ENCODE measurements at places on chromosomes 11 and 22.

DNA sequence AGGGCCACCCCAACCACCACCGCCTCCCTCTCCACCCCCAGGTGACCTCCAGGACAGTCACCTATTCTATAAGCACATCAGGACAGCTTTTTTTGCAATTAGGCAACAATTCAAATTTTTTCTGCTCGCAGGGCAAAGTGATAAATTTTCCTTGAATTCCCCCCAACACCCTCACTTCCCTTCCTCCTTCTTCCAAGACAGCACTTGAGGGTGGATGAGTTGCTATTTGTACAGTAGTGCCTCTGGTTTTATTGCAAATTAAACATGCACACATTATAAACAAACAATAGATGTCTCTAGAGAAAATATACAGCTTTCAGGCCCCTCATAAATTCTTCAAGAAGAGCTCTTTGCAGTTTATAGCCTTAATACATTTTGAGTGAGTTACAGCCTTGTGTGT is 80.9 kb upstream of the USP47 start:
- DNase-seq, result no peak

- no peak for DNase-seq
Measured at GRCh38 chr11:36411202-36411640, 98.9 kb downstream of the TRAF6 start.

DNA sequence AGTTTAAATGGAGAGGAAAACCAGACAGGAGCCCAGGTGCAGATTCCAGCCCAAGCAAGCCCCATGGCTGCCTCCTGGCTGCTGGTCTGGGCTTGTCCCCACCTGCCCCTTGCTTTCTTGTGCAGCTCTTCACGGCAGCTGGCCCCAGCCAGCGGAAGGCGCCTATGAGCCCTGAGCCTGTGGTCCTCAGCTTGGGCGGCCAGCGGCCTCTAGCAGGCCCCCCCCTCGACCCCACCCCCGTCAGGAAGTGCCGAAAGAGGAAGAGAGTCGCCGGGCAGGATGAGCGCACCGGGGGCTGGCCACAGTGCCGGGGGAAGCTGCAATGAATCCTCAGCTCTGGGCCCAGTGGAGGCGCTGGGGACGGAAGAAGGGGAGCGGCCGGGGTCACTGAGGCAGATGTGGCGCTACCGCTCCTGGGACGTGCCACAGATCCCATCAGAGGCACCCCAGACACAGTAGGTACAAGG is 2.1 kb upstream of the DGKZ start:
- DNase-seq, result no peak

GRCh38 chr11:126339863-126340434 is 15.5 kb upstream of the ST3GAL4 start:
- DNase-seq, result no peak

GRCh38 chr11:32792948-32793475 is 1.4 kb downstream of the CCDC73 start:
- DNase-seq, result peak; percentile 19

- no peak for DNase-seq
Measured at GRCh38 chr11:129331217-129331616, 44.4 kb upstream of the BARX2 start.

DNA sequence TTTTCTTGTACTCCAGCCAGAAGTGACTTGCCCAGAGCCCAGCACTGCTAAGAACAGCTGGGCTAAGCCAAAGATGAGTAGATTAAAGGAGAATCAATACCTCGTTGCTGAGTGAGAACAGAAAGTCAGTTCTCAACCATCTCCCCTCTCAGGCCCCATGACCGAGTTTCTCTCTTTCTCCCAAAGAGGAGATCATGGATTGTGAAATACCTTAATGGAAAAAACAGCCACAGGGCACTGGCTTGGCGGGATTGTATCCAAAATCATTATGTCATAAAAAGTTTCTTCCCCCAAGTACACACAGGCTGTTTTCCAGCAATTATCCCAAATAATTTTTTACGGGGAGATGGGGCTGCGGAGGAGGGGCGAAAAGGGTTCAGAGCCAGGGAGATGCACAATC is 111.8 kb upstream of the TMEM45B start:
- DNase-seq, result no peak

DNA sequence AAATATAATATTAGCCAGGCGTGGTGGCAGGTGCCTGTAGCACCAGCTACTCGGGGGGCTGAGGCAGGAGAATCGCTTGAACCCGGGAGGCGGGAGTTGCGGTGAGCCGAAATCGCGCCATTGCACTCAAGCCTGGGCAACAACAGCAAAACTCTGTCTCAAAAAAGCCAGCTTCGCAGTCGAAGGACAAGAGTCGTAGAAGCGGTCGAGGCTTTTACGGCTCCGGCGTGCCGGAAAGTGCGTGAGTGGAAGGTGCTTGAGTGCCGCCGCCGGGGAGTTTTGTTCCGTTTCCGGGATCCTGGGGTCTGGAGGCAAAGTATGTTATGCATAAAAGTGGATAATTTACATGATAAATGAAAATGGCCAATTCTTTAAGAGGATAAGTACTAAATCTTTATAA is 43.6 kb downstream of the SYN3 start:
- no peak for DNase-seq

DNA sequence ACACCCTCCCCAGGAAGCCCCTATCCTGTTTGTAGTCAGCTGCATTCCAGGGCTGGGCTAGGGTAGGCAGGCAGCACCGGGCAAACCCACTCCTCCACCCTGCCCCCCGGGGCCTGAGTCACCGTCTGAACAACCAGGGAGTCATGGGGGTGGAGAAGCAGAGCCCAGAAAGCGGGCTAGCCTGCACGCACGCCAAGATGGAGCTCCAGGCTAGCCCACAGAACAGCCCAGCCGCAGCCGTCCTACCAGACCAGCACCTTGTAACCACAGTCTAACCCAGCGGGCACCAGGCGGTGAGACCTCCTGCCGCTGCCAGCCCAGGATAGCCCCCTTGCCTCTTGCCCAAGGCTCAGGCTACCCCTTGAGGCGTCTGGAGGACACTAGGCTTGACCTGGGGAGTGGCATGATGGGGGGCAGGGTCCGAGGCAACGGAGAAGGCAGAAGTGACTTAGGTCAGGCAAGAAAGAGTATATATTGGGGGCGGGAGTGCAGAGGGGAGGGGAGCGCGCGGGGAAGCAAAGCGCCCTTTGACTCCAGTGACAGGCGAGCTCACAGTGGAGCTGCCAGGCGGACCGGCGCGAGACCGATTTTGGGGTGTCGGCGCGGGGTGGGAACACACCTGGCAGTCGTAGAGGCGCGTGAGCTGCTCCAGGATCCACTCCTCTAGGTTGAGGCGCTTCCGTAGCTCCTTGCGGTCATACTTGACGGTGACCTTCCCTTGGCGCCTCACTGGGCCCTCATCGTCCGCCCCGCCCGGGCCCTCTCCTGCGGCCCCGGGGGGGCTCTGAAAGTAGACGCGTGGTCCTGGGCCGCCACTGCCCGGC is 734 bp downstream of the PPP1R14B start:
- peak; percentile 80 for DNase-seq

- no peak for DNase-seq
Measured at GRCh38 chr11:98194611-98195010, 826.1 kb upstream of the CNTN5 start.

DNA sequence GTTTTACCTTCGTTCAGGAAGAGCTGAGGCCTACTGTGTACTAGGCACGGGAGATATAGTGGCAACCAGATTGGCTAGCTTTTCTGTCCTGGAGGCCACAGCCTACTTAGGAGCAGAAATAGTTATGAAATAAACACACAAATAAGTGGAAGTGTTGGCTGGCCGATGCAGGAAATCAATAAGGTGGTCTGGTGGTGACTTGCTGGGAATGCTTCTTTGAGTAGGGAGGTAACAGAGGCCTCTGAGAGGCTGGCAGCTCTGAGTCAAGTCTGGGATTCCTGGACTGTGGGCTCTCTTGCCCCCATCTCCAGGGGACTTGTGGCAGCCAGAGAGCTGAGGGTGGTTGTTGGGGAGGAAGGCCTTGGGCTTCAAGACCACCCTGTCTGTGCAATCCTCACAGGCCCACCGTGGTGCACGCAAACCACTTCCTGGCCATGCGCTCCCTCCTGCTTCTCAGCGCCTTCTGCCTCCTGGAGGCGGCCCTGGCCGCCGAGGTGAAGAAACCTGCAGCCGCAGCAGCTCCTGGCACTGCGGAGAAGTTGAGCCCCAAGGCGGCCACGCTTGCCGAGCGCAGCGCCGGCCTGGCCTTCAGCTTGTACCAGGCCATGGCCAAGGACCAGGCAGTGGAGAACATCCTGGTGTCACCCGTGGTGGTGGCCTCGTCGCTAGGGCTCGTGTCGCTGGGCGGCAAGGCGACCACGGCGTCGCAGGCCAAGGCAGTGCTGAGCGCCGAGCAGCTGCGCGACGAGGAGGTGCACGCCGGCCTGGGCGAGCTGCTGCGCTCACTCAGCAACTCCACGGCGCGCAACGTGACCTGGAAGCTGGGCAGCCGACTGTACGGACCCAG is 4.1 kb downstream of the SERPINH1 start:
- no peak for DNase-seq

DNA sequence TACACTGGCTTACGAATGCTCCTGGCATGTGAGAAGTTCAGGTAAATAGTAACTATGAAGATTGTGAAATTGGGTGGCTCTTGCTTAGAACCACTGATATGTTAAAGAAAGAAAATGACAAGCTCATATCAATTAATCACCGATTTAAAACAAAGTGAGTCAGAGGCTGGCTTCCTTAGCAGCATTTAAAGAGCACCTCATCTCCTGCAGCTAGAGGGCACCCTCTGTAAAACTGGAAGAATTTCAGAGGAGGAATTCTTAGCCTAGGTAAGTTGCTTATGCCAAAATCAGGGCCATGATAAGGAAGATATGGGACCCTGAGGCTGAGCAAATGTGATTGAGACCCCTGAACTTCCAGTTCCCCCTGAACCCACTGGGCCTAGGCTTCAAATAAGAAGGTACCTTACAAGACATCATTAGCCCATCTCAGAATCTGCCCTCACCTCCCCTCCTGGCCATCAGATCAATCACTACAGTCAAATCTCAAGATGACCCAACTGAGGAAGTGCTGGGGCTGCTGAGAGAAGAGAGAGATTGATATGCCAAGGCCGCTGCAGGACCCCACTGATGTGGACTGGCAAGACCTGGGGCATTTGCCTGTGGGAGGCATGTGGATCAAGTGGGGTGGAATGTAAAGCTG is 8.6 kb upstream of the CD3E start:
- DNase-seq, result no peak

DNA sequence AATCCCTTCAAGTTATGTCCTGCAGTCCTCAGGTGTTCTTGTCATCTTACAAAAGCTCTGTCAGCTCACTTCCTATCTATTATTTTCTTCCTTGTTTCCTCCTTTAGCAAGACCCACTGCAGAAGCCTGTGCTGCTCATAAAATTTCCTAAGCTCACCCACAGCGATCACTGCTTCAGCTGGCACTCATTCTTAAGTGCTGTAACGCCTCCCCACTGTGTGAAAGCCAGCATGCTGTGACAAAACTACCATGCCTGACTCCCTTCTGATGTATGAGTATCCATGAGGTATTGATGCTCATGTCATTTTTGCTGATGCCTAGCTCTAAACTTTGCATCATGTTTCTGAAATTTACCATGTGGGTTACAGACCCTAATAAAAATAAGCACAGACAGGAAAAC is 41.5 kb upstream of the CNTN5 start:
- no peak for DNase-seq

DNA sequence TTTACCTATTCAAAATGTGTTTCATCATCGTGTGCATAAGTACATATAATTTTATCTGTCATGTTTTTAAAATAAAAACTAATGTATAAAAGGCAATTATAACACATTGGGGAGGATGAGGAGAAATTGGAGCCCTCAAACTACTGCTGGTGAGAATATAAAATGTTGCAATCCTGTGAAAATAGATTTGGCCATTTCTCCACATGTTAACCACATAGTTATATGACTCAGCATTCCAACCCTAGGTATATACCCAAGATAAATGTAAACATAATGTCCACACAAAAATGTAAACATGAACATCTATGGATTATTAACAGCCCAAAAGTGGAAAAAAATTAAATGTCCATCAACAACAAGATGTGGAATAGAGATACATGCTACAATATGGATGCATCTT is 928.0 kb upstream of the FAT3 start:
- DNase-seq, result no peak

DNA sequence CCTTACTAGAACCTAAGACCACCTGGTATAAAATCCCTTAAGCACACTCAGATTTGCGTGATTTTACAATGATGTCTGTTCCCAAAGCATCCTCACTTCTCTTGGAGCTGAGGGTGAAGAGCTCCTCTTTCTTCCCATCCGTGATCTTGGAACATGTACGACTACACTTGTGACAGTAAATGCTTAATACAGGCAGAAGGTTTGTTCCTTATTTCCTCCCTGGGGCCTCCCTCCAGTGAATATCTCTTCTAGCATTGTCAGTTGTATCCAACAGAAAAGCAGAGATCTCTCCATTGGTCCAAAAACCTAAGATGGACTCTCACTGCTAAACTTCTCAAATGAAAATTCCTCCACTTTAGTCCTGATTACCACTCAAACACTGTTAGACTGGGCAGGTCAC is 103.6 kb upstream of the VPREB1 start:
- DNase-seq, result no peak

- DNase-seq, result no peak
Measured at GRCh38 chr11:58629857-58630256, 7.4 kb downstream of the CNTF start.

GRCh38 chr22:30296833-30297232 is 7.5 kb upstream of the CASTOR1 start:
- DNase-seq, result no peak

DNA sequence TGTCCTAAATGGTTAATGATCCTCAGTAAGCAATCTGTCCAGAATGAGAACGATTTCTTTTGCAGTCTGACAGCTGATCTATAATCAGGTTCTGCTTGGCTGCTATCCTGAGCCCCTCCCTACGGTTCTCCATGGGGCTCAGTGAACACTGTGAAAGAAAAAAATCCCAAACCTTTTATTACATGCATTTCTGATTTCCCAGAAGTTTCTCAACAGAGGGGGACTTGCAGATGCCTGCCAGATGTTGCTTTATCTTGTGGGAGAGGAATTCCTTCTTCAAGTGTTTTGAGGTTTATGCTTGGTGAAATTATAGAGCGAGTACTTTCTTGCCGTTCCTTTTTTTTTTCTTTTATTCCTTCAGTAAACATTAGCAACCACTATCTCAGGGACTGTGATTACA is 531.9 kb upstream of the ISX start:
- DNase-seq, result no peak

DNA sequence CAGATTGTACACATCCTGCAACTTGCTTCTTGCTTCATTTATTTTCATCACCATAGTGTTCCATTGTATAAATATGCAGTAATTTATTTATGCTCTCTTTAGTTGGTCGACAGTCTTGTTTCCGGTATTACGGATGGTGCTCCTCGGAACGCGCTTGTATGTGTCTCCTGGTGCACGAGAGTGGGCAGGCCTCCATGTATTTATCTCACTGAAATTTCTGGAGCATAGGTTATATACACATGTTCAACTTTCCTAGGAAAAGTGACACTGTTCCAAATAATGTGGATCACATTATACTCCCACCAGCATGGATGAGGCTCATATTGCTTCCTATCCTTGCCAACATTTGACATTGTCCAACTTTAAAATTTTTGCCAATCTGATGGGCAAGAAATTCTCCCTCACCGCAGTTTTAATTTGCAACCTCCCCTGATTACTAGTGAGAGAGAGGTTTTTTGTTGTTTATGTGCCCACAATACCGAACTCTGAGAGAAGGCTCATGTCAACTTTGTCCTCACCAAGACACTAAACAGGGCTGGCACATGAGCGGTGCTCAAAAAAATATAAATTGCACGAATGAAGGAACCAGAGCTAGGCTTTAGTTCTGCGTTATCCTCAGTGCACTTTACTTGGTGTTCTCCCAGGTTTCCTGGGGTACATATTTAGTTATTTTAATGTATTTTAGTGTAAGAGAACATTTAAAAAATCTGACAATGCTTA is 3.8 kb downstream of the CSNK2A3 start:
- no peak for DNase-seq
